ENCODE measurements at places on chromosomes 13 and 19.

- DNase-seq: no peak
These were observed 15.2 kb upstream of the PABPC3 start for GRCh38 chr13:25080773-25081172.

DNA sequence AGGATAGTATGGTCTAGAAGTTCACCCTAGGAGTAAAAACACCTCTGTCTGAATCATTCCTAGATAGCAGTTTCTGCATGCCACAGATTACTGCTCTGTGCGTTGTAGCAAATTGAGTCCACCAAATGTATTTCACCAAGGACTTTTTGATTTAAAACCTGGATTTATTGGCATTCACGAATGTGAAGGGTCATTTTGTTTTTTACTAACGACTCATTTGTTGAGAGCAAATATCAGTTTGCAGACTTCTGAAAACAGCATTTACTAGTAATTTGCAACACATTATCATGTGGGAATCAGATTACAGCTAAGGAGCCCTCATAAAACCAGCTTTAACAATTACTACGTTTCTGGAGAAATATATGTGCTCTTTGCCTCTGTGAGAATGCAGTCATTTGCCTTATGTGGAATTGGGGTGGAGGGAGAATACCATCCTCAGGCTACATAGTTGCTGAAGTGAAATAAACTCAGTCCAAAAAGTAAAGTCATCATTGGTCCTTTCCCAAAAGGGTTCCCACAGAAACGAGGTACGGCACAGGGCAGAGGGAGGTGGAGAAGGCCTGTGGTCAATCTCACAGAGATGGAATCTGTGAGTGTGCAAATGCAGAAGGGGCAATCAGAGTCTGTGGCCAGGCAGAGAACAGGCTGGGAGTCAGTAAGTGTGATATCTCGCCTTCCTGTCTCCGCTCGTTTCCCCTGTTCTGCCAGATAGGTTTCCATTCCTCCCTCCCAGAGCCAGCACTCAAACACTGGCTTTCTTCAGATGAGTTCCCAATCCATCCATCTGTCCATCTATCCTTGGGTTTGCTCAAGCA is 63.1 kb downstream of the DLEU7 start:
- DNase-seq: no peak

DNA sequence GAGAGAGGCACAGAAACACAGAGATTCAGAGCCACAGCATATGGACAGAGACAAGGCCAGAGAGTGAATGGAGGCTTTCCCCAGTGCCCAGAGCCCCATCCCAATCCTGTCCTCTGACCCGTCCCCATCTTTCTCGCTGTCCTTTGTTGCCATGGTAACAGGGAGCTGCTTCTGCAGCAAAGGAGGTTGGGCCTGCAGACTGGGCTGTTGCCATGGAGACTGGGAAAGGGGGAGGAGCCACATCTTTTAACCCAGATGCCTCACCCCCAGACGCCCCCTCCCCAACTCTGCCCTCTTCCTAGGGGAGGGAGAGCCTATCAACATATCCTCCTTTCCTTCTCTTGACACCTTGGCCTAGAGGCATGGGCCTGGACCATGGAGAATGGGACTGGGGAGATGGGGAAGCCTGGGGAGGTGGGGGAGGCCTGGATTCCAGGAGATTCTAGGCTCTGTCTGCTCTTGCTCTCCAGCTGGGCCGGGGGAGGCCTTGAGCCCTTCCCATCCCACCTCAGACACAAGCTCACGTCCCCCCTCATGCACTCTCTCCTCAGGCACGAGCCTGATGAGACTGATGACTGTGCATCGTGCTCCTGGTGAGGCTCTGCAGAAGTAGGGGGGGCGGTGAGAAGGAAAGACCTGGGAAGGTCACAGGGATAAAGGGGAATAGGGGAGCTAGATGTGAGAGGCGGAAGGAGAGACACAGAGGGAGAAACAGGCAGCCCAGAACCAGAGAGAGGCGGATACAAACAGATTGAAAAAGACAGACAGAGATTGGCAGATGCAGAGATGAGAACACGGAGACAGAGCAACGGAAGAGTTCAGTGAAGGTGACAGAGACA is 2.1 kb upstream of the ATP1A3 start:
- DNase-seq: no peak

DNA sequence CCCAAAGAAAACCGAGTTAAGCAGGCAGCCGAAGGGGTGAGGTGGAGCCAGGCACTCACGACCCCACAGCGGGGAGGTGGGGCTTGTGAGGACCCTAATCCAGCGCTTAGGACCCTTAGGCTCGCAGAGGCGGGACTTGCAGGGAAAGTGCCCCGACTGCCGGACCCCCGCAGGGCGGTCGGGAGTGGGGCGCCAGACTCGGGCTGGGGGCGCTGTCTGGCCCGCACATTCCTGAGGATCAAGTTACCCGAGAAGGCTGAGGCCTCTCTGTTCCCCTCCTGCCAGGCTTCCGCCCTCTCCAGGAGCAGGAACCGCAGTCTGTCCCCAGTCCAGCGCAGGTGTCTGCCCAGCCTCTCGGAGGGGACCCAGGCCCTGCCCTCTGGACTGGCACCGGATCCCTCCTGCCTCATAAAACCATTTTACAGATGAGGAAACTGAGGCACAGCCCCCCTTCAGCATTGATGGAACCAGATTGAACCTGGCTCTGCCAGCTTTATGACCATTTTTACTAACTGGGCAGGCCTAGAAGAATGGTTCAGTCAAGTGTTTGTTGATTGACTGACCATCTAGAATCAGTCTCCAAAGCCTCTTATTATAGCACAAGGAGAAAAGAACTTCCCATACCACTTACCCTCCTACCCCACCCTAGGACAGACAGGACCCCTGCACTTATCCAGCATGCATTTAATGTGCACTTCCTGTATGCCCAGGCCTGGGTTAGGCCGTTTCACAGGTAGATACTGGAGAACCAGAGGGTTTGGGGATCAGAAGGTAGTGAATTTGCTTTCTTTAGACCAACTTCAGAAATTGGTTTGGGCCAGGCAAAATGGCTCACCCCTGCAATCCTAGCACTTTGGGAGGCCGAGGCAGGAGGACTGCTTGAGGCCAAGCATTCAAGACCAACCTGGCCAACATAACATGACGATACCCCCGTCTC is 6.7 kb upstream of the JUND start:
- DNase-seq: no peak

DNA sequence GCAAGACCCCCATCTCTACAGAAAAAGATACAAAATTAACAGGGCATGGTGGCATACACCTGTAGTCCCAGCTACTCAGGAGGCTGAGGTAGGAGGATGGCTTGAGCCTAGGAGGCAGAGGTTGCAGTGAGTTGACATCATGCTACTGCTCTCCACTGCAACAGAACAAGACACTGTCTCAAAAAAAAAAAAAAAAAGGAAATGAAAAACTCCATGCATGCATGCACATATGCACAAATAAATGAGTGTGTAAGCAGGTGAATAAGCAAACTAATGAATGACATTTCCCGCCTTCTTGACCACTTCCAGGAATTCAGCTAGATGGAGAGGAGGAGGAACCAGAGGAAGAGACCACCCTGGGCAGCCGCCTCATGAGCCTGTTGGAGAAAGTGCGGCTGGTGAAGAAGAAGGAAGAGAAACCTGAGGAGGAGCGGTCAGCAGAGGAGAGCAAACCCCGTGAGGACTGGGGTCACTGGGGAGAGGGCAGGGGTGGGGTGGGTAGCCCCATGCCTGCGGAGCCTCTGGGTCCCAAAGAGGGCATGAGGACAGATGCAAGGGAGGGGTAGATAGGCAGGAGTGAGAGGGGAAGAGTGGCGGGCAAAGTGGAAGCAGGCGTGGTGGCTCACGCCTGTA is 58.8 kb downstream of the RYR1 start:
- DNase-seq: no peak

DNA sequence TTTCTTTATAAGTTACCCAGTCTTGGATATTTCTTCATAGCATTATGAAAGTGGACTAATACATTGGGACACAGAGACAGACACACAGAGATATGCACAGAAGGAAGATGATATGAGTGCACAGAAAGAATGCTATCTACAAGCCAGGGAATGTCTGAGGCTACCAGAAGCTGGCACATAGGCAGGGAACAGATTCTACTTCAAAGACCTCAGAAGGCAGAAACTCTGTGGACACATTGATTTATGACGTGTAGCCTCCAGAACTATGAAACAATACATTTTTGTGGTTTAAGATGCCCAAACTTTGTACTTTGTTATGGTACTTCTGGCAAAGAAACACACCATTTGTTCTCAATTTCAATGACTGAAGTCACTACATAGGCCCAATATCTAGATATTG is 556.7 kb downstream of the PCDH9 start:
- no peak for DNase-seq

- no peak for DNase-seq
These were observed 5.4 kb upstream of the PLAUR start for GRCh38 chr19:43675269-43675879.

GRCh38 chr13:26476111-26476781 is 81.2 kb upstream of the WASF3 start:
- peak; percentile 9 for DNase-seq

DNA sequence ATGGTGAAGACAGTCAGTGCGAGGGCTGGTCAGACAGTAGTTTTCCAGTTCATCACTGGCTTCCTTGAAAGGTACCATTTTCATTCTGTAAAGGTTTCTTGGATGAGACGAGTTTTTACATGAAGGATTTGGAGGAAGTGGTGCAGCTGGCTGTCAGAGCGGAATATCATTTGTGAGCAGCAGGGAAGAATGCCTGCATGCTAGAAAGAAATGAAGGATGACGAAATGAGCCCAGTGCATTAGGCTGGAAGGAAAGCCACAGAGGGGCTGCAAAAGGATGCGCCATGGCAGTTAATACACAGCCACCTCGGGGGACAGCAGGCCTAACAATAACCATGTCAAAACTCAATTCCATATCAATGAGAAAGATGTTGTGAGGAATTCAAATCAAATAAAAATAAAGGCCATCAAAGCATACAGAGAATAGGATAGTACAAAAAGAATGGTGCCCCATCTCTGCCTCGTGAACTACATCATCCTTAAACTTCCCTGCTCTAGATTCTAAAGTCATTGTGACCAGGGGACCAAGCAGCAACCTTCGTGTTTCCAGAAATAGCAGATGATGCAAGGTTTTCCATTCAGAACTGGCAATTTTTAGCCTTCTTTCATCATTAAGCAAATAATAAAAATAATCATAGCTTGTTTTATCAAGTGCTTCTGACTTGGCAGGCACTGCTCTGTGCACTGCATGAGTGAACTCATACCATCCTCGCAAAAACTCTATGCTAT is 504.2 kb downstream of the RFC3 start:
- no peak for DNase-seq

DNA sequence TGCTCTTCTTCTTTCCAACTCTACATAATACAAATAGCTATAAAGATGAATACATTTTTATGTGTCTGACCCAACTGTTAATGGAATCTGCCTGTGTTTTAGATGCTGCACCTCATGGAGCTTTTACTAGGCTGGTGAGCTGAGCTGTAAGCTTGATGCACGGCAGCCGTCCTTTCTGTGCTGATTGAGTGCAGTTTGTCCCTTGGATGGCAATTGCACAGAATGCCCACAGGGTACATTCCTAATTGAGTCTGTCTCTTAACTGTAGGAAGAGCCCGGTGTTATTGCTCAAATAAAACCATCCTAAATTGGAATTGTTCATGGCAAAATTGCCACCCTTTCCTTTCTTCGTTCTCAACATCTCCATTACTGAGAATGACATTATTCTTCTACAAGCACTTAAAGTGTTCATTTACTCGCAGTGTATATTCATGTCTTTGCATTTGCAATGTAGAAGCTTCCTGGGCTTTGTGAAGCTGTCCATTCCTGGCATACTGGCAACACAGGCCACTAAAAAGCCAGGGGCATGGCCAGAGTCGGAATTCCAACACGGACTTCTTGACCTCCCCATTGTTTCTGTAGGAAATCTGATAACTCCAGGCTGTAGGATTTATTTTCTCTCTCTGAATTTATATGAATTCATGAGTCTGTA is 85.8 kb downstream of the SLC10A2 start:
- no peak for DNase-seq

DNA sequence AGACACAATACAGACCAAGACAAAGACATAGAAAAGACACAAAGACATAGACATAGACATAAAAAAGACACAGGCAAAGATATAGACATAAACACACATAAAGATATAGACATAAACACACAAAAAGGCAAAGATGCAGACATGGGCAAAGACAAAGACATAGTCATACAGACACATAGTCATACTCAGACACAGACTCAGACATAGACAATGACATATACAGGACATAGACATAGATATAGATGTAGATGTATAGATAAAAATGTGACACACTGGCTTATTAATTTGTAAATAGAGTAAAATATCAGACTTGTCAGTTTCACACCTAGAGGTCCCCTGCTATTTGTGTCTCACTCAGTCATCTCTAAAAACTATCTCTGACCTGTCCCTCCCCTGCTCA is 42.8 kb downstream of the OR10H4 start:
- DNase-seq: no peak

GRCh38 chr13:111372651-111373425 is 52.4 kb downstream of the TEX29 start:
- DNase-seq: no peak

GRCh38 chr19:35559281-35559659 is 4.2 kb downstream of the ATP4A start:
- DNase-seq: no peak

- DNase-seq: no peak
These were observed 8.0 kb downstream of the RXFP2 start for GRCh38 chr13:31747291-31747690.

- DNase-seq: no peak
These were observed 3.9 kb downstream of the PPM1N start for GRCh38 chr19:45502111-45502510.

DNA sequence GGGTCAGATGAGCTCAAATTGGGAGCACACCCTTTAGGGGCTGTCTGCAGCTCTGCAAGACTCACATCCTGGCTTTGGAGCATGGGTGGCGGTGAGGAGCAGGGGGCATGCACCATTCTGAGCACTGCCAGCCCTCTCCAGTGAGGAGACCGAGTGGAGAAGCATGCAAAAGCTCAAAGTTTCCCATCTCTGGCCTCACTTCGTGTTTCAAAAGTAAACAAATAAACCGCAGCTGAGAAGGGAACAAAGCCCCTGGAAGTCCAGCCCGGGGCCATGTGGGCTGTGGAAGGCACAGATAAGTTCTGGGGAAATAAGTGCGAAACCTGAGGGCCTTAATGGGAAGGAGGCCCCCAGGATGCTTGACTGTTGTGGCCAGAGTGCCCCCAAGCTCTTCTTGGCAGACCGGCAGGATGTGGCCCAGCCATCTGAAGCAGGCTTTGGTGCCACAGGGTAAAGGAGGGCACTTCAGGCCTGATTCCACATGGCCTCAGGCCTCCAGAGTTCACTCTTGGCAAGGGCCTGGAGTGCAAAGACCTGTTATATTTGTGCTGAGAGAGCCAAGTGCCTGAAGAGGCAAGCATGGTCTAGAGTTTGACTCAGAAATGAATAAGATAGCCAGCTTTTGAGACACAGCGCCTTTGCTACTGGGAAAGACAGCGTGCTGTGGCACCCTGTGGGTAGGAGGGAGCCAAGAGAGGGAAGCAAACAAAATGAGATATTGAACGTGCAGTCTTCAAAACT is 1.2 kb downstream of the MEDAG start:
- no peak for DNase-seq

- no peak for DNase-seq
These were observed 4.1 kb downstream of the TLE2 start for GRCh38 chr19:3024870-3025548.

DNA sequence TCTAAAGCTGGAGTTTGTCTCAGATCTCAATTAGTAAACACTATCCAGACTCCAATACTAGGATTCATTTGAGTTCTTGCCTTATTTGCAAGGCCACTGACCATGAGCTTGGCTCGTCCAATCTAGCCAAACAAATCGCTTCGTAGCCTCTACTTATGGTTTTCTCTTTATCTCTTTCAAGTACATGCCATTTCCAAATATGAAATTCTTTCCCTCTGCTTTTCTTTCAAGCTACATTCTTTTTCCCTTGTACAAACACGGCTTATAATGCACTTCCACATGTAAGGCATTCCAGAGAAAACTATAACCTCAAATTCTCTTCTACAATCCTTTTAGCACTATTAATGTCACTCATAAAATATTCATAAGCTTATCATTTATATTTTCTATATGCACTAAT is 10.9 kb upstream of the N4BP2L1 start:
- DNase-seq: no peak
